Activated T-helper 17 cell treated with anti-CD3 and anti-CD28 coated beads, Interleukin-2, amount 50 U/mL, for 72 hours (primary cell): ENCODE measurements at places on chromosomes 7 and 10. TPM values are rescaled to one million over a fixed set of nuclear protein-coding genes. Genes with fewer than 3 reads are reported as not detected.

The HTR5A gene
- total RNA-seq = not detected

The TRPV6 gene
- total RNA-seq = not detected

The KCNIP2 gene
- total RNA-seq = 39.3 TPM

The PDK4 gene
- total RNA-seq = not detected

The HOXA10 gene
- total RNA-seq = not detected

The FEZF1 gene
- not detected for total RNA-seq

The ASB4 gene
- total RNA-seq = not detected

The ARL3 gene
- total RNA-seq = 14.7 TPM

The ATG9B gene
- 2.9 TPM for total RNA-seq

DNA sequence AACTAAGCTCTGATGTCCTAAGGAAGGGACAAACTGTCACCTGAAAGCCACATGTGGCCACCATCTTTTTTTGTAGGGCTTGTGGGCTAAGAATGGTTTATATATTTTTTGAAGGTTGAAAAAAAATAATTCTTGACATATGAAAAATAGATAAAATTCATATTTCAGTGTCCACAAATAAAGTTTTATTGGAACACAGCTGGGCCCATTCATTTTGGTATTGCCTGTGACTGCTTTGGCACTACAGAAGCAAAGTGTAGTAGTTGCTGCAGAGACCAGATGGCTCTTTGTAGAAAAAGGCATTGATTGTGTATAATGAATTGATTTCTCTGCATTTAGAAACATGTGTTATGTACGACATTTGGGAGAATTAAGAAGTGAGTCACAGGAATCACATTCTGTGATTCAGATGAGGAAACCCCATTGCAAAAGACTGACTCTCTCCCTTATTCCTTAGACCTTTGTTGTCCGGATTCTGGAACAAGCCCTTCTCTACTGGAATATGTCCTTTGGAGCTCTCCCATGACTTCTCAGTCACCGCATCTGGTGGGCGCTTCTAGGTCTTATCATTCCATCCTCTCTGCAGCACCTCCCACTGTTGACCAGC, 438.7 kb downstream of the LRMDA start:
- ATAC-seq = no peak

- ATAC-seq = no peak
Observed at GRCh38 chr10:69686866-69687265, 56.8 kb downstream of the FAM241B start.

- ATAC-seq = no peak
Observed at GRCh38 chr7:2575046-2575732, 16.4 kb downstream of the IQCE start.

DNA sequence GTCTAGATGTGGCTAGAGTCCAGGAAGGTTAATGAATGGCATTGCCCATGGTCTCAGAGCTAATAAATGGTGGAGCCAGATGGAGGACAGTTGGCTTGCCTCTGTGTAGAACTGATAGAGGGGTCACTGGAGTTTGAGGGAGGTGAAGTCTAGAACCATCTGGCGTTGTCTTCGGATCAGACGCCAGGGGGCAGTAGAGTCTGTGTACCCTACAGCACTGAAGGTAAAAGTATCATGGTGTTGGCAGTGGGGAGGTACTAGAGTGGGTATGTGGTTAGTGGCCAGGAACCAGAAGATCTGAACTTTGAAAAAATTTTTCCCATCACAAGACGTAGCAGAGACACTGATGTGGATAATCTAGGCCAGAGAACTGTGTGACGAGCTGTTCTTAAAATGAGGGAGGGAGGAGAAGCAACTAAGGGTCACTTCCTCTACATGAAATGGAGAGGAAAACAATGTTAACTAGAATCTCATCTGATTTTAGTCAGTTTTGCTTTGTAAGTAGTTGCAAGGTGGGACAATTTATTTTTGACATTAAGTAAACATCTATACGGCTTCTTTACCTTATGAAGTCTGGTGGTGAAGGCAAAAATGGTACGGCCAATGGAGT, 227.9 kb upstream of the PRSS58 start:
- ATAC-seq = peak; percentile 33

- ATAC-seq = no peak
Observed at GRCh38 chr10:92657024-92657423, 32.7 kb upstream of the HHEX start.

GRCh38 chr7:18530224-18531179, 35.0 kb downstream of the HDAC9 start:
- ATAC-seq = no peak

DNA sequence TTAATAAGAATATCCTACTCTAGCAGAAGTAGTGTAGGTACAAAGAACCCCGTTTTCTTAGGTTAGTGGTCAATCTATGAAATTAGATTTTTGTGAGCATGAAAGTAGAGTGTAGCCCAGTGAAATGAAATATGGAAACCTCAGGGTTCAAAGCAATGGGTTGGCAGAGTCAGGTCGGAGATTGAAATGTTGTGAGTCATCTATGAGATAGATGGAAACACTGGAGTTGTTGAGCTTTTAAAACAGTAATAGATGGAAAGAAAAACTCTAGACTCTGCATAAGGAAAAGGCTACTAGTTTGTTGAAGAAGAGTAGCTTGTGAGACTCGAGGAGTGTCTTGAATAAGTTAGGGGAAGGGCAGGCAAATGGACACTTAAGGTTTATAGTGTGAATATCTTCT, 251.9 kb downstream of the EXOC4 start:
- no peak for ATAC-seq

DNA sequence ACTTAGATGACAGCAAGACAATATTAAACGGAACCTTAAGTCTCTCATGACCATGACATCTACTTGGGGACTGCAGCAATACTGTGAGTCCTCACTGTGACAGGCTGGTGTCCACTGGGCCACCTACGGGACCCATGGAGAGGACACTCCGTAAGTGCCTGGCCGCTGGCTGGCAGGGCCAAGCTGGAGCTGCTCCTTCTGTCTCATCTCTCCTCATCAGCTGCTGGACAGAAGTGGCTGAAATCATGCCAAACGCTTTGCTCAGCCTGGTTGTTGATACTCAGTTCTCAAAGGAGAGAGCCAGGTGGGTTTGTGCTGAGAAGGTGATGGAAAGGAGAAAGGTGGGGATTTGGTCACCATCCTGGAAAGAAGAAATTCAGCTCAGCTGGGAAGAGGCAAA, 33.3 kb downstream of the AFAP1L2 start:
- no peak for ATAC-seq

DNA sequence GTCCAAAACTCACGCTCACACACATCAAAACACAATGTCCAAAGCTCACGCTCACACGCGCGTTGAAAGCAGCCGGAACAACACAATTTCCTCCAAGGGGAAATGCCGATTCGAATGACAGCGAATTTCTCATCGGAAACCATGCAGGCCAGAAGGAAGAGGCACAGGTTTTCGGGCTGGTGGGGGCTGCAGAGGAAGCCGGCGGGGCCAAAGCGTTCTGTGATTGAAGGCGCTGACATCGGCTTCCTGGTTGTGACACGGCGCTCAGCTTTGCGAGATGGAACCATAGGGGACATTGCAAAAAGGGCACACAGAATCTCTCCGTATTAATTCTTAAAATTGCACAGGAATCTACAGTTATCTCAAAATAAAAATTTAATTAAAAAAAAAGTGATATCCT, 61.3 kb downstream of the FOXL3 start:
- peak; percentile 76 for ATAC-seq

DNA sequence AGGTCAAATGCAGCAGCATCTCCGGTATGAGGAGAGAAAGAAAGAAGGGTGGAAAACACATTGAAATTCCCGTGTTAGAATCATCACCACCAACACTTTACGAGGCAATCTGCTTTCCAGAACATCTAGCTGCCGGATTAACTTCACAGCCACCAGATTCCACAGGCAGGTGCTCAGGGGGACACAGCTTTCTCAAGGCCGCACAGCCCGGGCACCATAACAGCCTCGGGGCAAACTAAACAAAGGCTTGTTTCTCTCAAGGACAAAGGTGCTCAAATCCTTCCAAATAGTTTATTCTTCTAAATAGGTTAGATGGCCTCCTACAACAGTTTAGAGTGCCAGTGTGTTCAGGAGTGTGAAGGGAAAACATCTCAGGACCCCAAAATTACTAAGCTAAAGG, 156.3 kb downstream of the DIP2C start:
- ATAC-seq = no peak

DNA sequence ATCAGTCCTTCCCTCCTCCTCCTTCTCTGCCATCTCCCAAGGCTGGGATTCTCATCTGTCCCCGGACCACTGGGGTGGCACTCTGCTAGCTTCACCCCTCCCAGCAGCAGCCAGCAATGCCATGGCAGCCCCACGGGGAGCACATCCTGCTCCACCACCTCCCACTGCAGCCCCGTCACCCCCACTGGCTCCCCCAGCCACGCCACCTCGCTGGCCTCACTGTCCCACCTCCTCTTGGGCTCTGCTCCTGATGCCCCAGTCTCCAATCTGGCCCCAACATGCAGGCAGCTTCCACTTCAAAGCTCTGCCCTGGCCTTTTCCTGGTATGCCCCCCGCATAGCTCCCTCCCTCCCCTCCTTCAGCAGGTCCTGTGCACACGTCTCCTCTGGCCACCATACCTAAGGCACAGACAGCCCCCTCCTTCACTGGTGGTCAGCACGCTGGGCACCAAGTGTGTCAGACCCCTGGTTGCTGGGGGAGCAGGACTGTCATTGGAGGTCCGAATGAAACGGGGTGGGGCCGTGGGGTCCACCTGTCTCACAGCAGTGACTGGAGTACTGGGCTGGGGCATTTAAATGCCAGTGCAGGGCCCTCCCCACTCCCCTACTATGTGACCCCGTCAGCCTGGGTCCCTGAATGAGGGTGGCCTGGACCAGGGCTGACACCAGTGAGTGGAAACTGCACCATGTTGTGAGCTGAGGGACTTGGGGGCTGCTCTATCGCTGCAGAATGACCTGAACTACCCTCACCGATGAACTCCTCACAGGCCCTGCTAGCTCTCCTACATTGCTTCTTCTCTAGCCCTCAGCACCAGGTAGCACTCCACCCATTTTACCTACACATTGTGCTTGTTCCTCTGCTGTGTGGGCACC, 38.7 kb downstream of the RASGEF1A start:
- ATAC-seq = no peak

- ATAC-seq = no peak
Observed at GRCh38 chr7:79471699-79472098, 18.2 kb upstream of the MAGI2 start.

DNA sequence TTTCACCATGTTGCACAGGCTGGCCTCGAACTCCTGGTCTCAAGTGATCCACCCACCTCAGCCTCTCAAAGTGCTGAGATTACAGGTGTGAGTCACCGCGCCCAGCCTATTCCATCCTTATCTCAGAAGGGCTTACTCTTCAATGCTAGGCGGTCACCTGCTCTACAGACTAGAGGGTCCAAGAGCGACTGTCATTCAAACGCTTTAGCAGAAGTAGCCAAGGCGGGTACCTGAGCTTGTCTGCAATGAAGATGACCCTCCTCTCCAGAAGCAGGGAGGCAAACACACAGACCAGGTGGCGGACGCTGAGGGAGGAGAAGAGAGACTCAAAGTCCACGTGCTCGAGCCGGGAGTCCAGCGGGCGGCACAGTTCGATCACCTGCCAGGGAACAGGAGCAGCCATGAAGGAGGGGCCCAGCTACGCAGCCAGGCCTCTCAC, 65.1 kb upstream of the MKRN1 start:
- ATAC-seq = no peak

DNA sequence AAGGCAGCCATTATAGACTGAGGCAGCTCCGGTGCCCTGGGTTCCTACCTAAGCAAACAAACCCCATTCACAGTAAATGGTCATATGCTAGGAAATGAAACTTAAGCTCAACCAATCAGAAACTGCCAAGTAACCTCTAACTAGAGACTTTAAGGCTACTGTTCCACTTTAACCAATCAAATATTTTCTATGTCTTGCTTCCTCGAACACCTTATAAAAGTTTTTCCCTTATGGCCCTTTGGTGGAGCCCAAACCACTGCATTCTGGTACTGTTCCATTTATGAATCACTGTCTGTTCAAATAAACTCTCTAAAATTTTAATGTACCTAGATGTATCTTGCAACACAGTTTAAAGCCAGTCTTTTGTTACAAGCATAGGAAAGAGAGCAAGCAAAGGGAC, 361.1 kb downstream of the HGF start:
- no peak for ATAC-seq

DNA sequence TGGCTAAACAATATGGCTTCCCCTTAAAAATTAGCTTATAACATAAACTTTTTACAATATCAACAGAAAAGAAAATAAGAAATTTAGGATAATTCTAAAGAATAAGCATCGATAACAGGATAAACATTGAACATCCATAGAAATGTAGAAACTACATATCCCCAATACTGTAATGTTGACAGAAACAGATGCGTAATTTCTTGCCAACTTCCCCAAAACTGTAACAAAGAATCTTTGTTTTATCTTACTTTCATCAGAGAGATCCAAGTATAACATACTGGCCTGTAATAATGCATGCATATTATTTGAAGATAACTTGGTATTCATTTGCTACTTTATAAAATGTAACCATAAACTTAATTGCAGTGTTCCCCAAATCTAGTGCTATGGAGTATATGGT, 339.9 kb downstream of the ARL4A start:
- no peak for ATAC-seq

GRCh38 chr10:110363572-110364411, 59.1 kb upstream of the SMNDC1 start:
- ATAC-seq = peak; percentile 71

DNA sequence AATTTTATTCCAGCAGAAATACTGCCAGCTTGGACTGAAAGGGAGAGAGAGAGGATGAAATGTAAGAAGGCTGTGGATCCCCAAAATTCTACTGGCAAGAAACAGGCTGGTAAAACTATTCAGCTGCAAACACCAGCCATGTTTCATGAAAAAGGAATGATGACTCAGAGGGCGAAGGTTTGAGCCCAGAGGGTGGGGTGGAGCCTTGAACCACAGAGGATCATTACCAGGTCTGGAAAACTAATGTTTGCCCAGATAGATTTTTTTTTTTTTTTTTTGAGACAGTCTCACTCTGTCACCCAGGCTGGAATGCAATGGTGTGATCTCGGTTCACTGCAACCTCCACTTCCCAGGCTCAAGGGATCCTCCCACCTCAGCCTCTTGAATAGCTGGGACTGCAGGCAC, 41.7 kb upstream of the NRF1 start:
- no peak for ATAC-seq

DNA sequence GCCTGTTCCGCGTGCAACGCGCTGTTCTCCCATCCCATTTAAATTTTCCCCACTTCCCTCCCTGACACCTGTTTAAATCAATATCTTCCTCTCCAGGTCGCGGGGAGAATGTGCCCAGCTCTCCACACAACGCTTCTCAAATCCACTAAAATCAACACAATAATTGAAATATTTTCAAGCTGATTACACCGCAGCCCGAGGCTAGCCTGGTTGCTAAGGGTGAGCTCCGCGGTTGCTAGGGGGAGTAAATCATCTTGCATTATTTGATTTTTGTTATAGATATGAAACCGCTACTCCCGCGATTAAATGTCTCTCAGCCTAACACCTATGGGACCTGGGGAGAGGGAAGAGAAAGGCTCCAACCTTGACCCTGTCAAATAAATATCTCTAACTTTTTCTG, 36.2 kb downstream of the UNCX start:
- ATAC-seq = no peak

GRCh38 chr7:104179178-104179577, 28.6 kb downstream of the ORC5 start:
- ATAC-seq = no peak

- ATAC-seq = no peak
Observed at GRCh38 chr7:76357475-76358010, 1.2 kb downstream of the YWHAG start.
